ENCODE measurements at places on chromosomes 13 and 19.

DNA sequence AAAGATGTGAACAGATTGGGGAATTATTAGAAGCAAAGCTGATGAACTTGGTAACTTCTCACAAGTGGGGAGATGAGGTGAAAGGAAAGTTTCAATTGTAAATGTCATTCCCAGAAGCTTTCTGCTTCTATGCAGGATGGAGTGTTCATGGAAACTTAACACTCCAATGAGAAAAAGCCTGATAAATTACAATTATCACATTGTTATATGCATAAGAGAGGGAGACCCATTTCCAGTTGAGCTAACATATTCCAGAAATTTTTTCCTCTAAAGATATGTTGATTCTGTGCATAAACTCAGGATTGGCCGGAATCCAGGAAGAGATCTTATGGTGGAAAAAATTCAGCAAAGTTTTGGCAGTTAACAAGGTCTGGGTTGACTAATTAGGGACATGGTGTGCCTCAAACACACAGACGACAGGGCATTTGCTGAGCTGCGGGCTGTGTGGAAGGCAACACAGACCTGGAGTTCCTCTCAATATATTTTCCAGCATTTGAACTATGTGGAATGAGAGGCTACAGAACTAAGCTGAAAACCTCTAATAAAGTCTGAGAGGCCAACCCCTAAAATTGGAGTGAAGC, 64.9 kb upstream of the FGF14 start:
- no peak for DNase-seq

DNA sequence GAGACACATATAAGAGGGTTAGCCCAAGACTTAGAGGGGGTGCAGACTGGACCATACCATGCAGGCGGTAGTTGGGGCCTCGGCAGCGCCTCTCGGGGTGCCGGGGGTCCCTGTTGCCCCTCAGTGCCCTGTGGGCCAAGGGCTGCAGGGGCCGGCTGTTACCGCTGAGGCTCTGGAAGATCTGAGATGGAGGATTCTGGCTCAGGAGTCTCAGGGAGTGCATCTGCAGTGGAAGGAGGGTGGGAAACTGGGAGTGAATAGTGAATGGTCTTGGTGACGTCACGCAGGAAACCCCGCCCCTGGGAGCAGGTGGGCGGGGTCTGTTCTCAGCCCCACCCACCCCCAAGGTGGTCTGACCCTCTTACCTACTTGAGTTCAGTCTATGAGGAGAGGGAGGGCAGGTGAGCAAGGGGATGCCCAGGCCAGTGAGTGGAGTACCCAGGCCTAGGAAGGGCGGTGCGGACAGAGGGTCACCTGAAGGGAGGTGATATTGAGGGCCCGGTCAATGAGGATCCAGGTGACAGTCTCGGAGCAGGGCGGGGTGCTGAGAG, 1.7 kb upstream of the DBP start:
- DNase-seq, result no peak

DNA sequence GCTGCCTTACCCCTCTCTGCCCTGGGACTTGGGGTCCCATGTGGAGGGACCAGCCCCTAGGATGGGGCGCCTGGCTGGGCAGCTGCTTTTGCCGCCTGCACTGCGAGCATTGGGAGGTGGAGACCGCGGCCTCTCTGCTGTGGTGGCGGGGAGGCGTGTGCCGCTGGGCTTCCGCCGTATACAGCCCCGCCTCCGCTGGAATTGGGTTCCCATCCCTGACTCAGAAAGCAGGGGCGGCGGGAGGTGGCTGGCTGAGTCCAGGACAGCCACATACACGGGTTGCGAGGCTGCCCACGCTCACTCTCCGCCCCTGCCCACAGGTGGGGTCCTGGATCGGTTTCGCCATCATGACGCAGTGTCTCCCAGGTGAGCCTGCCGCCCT, 6.6 kb downstream of the NDUFB7 start:
- no peak for DNase-seq

DNA sequence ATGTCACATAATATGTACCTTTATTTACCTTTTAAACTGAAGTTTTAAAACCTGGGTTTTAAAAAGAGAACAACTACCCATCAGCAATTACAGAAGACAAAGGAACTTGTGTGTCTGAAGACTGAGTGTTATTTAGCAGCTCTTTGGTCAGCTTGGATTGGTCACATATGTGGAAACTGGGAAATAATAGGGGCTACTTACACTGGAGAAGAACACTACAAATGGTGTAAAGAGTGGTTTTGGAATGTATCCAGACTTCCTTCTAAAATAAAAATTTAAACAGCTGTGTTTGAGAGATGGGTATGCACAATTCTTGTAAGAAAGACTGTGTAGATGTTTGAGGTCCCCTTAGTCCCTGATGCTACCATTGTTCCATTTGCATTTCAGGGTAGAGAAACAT, 13.3 kb downstream of the TNFRSF19 start:
- DNase-seq, result peak; percentile 85

DNA sequence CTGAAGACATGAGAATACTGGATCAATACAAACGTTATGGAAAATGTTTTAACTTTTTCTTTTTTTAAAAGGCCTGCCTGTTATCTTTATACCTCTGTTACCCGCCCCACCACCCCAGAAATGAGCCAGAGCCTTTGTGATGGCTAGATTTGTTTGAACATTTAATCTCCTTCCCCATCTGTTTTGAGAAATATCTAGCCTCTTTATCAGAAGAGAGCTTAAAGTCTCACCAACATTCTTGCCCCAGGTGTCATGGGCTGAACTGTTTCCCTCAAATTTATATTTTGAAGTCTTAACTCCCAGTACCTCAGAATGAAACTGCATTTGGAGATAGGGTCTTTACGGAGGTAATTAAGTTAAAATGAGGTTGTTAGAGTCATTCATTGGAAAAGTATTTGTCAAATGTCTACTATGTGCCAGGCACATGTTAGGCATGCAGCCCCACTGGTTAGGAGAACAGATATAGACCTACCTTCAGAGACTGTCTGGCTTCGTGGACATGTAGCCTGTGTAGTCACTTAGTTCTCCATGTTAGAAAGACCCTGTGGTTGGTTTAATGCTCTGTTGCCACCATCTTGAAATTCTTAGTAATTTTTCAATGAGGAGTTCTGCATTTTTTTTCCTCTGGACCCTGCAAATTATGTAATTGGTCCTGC, 6.3 kb upstream of the RB1 start:
- DNase-seq, result no peak

- peak; percentile 89 for DNase-seq
These were observed 923.5 kb downstream of the UQCRFS1 start for GRCh38 chr19:28289295-28290063.

DNA sequence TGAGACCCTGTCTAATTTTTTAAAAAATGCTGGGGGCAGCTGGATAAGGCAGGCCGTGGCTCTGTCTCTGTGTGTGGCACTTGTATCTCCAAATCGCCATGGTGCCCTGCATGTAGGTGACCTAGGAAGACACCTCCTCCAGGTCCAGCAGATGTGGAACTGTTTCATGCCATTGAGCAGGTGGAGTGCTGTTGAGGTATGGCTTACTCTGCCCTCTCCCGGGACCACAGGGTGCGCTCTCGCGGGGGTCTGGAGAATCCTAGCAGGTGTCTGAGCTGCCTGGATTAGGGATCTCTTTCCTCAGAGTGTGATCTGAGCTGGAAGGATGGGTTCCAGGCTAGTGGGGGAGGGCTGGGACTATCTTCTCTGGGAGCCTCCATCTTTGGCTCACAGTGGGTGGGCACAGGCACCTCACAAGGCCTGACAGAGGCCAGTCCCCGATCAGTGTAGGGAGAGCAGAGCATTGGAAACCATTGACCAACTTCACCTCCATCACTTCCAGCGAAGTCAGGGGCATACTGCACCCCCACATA, 67.7 kb upstream of the TM9SF2 start:
- no peak for DNase-seq

DNA sequence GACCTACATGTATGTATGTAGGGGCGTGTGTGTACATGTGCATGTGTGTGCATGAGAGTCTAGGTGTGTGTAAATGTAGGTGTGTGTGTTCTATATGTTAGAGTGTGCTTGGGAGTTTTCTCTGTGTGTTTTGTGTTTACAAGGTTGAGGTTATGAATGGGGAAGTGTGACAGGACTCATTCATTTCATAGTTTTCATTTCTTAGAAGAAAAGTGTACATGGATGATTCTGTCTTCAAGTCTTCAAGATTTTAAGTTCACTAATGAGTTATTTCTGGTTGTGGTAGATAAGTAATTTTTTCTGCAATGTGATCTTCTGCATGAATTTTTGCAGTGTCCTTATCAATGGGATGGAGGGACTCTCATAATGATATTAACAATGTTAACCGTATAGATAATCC, 118.2 kb upstream of the SLC10A2 start:
- DNase-seq, result no peak

DNA sequence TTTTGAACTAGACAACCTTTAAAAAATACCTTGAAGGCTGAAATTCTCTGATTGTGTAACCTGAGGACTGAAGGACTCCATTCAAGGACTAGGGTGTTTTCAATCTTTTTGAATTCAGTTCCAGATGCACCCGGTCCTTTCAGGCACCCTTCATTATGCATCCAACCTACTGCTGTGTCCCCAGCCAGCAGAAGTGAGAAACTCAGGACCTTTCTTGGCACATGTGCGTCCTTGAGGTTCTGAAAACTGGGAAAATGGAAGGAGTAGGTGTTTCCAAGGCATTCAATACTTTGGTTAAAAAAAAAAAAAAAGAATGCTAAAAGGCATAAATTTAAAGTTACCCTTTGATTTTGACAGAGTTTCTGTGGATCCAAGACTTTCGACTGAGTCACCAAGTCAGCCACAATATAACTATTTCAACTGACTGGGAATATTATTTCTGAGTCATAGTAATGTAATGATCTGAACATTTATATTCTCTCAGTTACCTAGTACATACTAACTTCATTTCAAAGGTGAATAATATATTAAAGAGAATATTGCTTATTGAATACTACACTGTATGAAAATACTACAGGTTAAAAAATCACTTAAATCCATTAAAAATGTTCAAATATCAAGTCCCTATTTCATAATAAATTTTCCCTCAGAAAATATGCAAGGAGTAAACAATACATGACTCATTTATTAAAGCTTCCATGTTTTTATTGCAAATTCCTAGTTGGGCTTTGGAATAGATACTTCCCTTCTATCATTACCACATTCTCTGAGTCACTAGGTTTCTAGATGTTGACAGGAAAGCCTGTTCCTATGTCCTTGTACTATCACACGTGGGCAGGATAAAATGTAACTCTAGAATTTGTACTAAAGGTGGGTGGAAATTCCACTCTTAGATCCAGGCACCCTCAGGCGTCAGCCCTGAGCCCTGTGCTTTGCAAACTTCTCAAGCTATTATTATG, 2.4 kb upstream of the ITGBL1 start:
- DNase-seq, result no peak

DNA sequence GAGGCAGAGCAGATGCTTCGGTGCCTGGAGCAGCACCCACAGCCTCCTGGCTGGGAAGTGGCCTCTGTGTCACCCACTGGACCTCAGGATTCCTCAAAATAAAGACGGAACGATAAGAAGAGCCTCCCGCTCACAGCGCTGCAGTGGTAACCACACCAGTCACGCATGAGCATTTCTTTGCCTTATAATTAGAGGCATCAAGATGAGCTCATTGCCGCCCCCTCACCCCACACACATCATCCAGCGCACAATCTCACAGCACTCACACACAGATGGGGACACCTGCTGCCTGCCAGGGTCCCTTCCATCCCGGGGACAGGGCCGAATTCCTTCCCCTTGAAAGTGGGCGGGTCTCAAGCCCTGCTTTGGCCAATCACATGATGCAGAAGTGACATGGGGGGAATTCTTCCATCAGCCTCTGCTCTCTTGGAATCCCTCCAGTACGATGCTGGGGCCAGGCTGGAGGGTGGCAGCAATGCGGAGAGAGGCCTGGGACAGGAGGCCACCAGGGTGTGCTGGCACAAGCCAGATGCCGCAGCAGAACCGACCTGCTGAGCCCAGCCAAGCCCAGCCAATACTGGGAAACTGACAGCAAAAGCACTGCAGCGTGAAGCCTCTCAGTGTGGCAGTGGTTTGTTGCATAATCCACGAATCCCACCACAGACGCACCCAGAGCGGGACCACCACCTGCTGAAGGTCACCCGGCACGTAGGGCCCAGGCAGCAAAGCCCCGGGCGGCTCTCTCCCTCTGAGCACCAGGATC, 16.0 kb downstream of the PIP5K1C start:
- no peak for DNase-seq

DNA sequence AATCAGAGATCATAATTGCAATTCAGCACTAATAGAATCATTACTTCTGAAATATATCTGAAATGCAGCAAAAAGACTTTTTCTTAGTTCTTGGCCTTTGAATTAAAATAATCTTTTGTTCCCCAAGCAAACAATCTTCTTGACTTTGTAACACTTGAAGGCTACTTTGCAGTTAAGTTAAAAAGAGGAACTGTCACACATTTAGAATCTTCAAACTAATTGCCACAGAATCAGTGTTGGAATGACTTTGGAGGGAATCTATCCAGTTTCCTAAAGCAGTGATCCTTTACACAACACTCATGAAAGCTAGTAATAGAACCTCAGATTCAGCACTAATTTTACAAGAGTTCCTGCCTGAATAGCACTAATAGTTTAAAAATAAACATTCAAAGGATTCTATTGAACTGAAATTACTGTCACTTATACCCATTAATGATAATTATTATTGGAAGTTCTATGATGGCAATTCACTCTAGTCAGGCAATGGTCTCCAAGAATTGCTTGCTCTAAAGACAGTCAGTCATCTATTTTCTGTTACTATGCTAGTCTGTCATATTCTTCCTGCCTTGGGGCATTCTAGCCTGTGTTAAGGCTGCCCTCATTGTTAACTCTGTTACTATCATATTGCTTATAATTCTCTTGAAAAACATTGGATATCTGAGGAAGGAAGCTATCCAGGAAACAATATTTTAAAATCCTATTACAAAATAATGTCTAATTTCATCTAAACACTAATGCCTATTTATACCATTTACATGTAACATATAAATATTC, 362.4 kb downstream of the DIAPH3 start:
- no peak for DNase-seq

DNA sequence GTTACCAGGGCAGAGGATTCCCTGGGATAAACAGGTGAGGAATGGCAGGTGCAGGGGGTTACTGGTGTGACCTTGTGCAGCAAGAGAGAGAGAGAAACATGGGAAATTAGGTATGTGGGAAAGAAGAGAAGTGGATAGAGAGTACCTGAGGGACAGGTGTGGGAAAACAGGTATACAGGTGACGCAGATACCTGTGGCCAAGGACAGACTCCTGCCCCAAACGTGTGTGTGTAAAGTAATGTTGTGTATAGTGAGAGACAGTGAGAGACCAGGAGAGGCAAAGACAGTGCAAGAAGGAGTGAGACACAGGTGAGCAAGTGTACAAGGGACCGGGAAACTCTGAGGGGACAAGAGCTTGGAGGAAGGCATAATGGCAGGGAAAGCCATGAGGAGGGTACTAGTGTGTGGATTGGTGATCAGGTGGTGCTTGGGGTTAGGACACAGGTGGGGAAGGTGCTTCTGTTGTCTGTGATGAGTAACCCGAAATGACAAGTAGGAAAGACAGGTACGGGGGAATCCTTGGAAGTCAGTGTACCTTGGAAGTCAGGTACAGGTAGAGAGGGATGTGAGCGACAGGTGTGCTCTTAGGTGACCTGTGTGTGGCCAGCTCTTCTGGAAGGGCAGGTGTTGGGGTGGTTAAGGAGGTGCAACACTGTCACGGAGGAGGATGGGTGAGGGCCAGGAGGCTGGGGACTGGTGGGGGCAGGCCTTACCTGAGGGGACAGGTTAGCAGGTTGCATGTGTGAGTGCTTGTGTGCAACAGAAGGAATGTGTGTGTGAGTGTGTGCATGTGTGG, 2.8 kb downstream of the ERFL start:
- no peak for DNase-seq

GRCh38 chr13:33285420-33286124, at the start of gene STARD13:
Gene STARD13 (minus strand): TSS chr13:33285755. CDS start chr13:33285638, 117 bp downstream.
- DNase-seq, result no peak
